ENCODE measurements at places on chromosomes 13 and 19.

DNA sequence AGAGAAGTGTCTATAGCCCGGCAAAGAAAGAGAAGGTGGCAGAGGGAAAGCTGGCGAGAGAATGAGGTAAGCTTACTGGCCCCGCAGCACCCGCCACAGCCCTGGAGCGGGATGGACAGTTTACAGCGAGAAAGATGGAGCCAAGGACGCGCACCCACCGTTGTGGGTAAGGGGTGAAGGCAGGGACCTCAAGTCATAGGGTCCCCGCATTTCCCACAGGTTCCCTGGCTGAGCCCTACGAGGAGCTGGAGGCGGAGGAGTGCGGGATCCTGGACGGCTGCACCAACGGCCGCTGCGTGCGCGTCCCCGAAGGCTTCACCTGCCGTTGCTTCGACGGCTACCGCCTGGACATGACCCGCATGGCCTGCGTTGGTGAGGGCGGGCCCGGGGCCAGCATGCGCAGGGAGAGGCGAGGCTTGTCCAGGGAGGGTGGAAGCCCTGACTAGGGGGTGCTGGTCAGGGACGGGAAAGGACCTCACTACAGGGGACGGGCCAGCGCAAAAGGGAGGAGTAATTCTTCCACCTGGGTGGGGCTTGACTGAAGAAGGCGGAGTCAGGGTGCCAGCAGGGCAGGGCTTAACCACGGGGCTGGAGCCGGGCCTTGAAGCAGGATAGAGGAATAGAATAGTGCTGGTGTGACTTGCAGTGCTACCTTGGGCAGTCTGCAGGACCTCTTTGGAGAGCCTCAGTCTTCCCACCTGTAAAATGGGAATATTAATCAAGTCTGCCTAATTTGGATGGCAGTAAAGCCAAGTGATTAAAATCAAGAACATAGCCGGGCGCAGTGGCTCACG, 26.5 kb downstream of the LTBP4 start:
- DNase-seq, result no peak

DNA sequence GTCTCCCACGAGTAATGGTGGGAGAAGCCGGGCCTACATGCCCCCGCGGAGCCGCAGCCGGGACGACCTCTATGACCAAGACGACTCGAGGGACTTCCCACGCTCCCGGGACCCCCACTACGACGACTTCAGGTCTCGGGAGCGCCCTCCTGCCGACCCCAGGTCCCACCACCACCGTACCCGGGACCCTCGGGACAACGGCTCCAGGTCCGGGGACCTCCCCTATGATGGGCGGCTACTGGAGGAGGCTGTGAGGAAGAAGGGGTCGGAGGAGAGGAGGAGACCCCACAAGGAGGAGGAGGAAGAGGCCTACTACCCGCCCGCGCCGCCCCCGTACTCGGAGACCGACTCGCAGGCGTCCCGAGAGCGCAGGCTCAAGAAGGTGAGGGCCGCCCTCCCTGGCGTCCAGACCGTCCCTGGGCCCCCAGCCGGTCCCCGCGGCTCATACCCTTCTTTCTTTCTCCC, 1.4 kb upstream of the USF2 start:
- peak; percentile 39 for DNase-seq

GRCh38 chr13:82681535-82681934, 1200.7 kb downstream of the SLITRK1 start:
- no peak for DNase-seq

- no peak for DNase-seq
Measured at GRCh38 chr19:29671393-29672160, 6.3 kb downstream of the PLEKHF1 start.

DNA sequence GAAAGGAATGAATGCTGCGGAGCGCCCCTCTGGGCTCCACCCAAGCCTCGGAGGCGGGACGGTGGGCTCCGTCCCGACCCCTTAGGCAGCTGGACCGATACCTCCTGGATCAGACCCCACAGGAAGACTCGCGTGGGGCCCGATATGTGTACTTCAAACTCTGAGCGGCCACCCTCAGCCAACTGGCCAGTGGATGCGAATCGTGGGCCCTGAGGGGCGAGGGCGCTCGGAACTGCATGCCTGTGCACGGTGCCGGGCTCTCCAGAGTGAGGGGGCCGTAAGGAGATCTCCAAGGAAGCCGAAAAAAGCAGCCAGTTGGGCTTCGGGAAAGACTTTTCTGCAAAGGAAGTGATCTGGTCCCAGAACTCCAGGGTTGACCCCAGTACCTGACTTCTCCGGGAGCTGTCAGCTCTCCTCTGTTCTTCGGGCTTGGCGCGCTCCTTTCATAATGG, 8.6 kb downstream of the PDX1 start:
- DNase-seq, result no peak

GRCh38 chr13:94710881-94711560, 1.3 kb downstream of the SOX21 start:
- DNase-seq, result peak; percentile 56

DNA sequence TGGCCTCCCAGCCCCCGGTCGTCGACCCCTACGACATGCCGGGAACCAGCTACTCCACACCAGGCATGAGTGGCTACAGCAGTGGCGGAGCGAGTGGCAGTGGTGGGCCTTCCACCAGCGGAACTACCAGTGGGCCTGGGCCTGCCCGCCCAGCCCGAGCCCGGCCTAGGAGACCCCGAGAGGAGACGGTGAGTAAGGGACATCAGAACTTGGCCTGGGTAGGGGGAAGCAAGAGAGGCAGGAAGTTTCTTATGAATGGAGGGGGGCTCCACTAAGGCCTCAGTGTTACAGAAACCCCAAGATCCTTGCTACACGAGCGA, 2.9 kb downstream of the FOSB start:
- DNase-seq, result no peak

DNA sequence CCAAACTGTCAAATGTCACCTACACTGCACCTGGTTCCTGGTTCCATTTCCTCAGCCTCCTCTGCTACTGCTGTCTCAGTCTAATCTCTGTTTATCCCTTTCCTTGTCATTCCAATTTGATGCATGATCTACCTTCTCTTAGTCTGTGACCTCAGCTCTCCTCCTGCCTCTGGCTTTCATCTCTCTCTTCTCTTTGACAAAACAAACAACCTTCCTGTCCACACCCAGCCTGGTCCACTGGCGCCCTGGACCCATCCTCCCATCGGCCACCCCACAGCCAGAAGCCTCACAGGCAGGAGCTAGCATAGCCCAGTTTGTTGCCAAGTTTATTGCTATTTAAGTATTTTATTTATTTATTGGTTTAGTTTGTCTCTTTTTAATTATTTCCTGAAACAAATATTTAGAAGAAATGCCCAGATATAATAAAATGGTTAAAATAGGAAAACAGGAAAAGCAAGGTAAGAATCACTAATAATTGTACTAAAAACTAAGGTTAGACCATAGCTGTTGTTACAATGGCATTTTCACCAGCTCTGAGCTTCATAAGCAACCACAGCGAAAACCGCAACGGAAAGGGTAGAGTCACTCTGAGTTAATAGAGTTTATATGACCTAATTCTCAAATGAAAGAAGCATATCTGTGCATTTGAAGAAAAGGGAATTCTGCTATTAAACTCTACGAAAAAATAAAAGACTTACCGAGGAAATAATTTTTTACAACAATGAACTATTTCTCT, 68.6 kb downstream of the EFNB2 start:
- no peak for DNase-seq

GRCh38 chr13:31435536-31435935, 235.8 kb downstream of the B3GLCT start:
- no peak for DNase-seq
